Stimulated activated CD8-positive, alpha-beta memory T cell treated with anti-CD3 and anti-CD28 coated beads, Interleukin-15, amount 100 ng/mL, for 4 hours (primary cell): ENCODE measurements at places on chromosomes 16 and 17.
A peak's percentile ranks its signal among the peaks of the same experiment; 100 is the strongest.

DNA sequence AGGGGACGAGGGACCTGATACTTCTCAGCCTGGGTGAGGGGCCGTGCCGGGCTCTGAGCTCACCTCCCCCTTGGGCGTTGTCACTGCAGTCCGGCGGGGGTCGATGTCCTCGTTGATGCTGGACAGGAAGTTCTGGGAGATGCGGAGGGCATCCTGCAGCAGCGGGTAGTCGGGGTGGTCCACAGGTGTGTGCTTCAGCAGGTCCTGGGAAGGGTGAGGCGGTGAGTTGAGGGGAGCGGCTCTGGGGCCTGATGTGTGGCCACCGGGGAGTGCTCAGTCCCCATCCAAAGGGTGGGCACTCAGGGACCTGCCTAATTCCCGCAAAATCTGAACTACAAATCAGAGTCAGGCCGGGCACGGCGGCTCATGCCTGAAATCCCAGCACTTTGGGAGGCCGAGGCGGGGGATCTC, 75.6 kb downstream of the TIMM22 start:
- no peak for DNase-seq

DNA sequence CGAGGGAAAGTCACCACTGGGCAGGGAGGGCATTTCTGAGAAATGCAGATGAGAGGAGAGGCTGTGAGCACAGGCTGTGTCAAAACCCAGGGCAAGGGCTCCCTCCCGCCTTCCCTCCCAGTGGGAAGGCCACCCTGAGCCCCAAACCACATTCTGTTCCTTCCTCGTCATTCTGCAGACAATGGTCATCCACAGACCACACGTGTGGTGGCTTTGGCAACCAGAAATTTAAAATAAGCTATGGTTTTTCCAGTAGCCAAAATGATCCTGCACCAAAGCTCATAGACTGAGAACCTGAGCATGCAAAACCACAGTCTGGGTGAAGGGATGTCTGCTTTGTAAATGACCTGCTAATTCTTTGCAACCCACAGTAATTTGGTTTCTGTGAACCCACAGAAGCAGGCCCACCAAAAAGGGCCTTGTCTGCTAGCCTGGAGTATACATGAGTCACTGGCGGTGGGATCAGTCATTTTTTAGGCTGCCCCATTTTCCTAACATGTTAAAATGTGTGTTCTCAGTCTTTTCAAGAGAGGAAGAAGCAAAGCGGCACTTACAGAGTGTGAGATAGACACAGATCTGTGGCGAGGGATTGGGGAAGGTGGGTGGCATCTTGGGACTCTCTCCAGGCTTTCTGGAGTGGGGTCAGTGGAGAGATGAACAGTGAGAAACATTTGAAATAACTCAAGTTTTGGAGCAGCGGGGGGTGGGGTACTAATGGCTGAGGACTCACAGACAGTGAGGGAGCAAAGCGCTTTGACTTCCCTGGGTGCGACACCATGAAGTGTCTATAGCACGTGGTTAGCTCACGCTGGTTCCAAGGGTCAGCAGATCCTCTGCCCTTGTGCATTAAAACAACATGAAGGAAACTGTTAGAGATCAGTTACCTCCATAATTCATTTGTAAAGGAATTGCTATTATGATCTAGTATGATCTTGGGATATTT, 20.5 kb downstream of the GRB7 start:
- peak; percentile 33 for DNase-seq

DNA sequence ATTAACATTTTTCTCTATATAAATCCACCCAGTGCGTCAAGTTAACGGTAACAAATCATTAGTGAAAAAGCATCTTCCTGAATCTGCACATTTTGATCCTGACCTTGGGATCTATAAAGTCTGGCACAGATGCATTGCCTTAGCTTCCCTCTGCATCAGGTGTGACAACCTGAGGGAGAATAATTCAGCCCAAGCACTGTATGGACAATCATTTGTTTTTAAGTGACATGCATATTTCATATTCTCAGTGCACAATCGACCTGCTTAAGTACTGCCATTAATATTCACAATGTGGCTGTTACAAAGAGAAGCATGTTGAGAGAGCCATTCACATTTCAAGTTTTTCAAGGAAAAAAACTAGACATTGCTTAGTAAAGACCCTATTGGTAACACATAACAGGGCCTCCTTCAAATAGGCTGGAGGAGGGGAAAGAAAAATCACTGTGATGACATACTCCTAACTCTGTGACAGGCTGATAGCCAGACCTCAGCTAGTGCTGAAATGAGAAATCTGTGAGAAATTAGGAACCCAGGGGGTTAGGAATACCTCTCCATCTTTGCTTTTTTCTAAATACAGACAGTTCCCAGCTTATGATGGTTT, 505.3 kb upstream of the CDH5 start:
- no peak for DNase-seq

GRCh38 chr16:75983741-75984381, 257.6 kb upstream of the CPHXL start:
- no peak for DNase-seq

- no peak for DNase-seq
Measured at GRCh38 chr16:28531777-28532744, 6.7 kb downstream of the NUPR1 start.

DNA sequence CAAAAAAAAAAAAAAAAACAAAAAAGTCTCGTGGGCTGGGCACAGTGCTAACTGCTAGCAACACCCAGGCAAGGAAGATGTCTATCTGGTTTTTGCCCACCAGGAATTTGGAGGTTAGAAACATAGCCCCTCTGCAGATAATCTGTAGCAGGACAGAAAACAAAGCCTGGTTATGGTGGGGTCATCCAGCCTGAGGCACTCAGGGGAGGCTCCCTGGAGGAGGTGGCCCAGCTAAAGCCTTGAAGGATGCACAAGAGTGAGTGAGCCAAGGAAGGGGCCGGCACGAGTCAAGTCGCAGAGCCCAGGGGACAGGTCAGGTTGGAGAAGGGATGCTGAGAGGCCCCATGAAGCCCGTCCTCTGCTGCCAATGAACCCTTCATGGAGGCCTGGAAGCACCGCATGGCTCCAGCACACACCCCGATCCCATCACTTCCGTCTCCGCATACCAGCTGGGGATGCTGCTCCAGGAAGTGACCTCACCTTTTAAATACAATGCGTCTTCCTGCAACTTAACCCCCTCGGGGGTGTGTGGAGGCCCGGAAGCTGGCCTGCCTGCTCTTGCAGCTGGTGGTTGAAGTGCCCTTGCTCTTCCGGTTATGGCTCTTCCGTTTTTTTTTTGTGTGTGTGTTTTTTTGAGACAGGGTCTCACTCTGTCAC, 86.5 kb downstream of the ENGASE start:
- no peak for DNase-seq

- no peak for DNase-seq
Measured at GRCh38 chr17:7818746-7819645, 15.0 kb upstream of the KDM6B start.

GRCh38 chr16:88078111-88078775, 127.0 kb downstream of the BANP start:
- no peak for DNase-seq

GRCh38 chr17:33572615-33573014, 279.5 kb upstream of the ASIC2 start:
- DNase-seq, result no peak

GRCh38 chr17:71869841-71870545, 250.8 kb upstream of the SOX9 start:
- no peak for DNase-seq

DNA sequence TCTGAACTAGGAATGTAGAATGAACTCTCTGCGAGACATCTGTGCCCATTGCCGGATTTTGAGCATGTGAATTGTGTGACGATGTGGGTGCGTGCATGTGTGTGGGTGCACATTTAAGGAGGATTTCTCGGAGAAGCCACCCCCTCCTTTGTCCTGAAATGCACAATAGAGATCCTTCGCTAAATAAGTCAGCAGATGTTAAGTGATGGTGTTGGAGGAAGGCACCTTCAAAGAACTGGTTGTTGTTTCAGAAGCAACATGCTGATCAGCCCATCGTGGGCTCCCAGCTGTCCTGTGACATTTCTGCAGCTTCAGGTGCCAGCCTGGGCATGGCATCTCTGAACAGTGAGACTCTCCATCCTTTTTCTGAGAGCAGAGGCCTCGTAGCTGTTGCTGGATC, 194.9 kb downstream of the MSI2 start:
- no peak for DNase-seq

DNA sequence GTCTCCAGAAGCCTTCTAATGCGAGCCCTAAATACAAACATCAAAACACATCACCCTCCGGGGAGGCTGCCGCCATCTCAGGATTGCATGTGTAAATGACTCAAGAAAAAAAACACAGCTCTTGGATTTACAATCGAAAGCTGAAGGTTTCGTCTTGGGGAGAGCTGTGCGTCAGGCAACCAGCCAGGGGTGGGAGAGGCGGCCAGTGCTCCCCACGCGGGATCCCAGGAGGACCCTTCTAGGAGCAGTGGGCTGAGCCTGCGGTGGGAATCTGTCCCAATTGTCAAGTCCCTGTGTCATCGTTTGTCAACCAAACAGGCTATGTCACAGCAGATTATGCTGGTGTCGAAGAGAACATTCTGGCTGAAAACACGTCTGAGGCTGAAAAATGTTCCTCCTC, 209.7 kb downstream of the ABCC12 start:
- DNase-seq, result no peak

DNA sequence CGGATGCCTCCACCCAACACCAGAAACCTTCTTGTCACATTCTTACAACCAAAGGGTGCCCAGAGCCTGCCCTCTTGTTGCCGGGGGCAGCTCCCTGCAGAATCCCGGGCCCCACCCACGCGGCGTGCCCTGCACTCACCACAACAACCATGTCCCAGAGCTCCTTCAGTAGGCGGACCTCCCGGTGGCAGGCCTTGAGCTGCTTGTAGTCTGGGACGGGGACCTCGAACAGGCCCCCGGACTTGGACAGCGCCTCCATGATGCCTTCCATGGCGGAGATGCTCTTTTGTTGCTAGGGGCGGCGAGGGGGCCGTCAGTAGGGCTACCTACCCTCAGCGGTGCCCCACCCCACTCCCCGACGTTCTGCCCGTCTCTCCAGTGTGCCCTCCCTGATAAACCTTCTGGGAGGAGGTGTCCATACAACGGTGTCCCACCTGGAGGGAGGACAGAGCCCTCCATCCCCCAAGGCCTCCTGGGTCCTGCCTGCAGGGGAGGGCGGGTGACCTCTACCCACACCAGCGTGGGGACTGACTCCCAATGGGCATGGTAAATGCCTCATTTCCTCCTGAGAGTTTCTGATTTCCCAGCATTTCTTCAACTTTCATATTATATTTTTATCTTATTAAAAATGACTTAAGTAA, 52.2 kb downstream of the DNAH17 start:
- no peak for DNase-seq
